ENCODE measurements at places on chromosomes 2 and 18.

DNA sequence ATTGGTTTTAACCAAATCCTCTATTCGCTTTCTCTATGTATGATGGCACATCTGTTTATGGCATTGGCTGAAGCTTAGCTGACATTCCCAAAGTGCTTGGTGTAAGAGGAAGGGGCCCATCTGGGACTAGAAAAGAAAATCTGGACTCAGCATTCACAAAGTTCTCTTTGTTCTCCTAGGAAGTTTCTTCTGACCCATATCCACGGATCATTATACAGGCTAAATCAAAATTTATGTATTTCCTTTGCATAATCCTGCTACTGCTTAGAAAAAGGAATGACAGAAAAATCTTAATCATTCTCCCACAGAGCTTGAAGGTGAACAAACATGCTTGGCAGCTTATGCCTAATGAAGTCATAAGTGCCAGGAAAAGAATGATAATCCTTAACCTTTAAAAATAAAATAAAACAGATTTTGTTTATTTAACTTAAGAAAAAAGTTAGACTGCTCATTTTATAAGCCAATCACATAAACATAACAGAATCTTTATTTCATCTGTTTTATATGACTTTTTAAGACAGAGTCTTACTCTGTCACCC, 88.4 kb downstream of the NYAP2 start:
- DNase-seq, result no peak

GRCh38 chr2:198697218-198697617, 760.5 kb downstream of the SATB2 start:
- no peak for DNase-seq

- no peak for DNase-seq
These were observed 118.6 kb upstream of the EML6 start for GRCh38 chr2:54604871-54605270.

GRCh38 chr2:217789736-217790181, 213.0 kb downstream of the TNS1 start:
- no peak for DNase-seq

- no peak for DNase-seq
These were observed 135.5 kb upstream of the FOSL2 start for GRCh38 chr2:28257182-28257581.

DNA sequence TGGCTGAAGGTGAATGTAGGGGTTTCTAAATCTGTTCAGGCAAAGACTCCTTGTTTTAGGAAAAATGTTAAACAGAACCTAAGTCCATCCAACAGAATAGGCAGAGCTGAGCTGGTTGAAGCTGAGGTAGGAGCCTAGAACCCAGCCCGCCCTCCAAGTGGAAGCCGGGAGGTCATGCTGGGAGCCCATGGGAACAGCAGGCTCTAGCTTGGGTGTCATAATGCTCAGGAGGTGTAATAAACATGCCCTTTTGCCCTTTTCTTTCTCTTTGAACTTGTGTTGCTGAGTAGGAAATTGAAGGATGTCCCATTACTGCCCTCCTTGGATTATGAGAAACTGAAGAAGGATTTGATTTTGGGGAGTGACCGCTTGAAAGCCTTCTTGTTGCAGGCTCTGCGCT, 60.3 kb downstream of the ARMC9 start:
- no peak for DNase-seq

DNA sequence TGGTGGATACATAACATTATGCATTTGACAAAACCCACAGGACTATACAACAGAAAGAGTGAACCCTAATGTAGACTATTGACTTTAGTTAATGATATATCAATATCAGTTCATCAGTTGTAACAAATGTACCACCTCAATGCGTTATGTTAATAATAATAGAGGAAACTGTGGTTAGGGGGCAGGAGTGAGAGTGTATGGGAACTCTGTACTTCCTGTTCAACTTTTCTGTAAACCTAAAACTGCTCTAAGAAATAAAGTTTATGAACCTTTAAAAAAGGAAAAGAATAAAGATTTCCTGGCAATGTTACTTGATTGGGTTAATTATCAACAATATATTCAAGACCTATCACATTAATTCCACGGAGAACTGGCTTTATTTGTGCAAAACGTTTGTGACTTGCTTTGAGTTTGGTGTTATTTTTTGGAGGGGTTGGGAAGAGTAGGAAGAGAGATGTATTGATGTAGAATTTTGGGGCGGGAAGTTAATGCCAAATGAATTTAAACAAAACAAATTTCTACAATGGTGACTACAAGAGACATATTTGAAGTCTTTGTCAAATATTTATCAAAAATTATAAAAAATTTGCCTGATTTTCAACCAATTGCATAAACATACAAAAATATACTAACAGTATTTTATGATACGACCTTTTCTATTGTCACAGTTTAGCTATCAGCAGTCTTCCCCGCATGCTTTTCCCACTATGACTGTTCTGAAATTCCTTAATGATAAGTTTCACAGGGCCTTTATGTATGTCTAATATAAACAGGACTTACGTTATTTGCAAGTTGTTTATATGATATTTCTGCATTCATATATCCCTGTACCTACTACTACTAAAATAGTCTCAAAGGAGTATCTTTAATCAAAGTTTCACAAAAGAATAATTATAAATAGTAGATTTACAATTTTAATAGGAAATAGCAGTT, 2.1 kb upstream of the RTN4 start:
- no peak for DNase-seq

- DNase-seq, result no peak
These were observed 38.1 kb downstream of the ZNF236 start for GRCh38 chr18:76860411-76860810.

- peak; percentile 59 for DNase-seq
These were observed 74.1 kb downstream of the COL4A3 start for GRCh38 chr2:227238238-227239237.

GRCh38 chr18:8706791-8707555, 1.6 kb downstream of the MTCL1 start:
- no peak for DNase-seq

- no peak for DNase-seq
These were observed 57.4 kb downstream of the ADI1 start for GRCh38 chr2:3461801-3462492.

All from stimulated activated CD4-positive, alpha-beta T cell treated with anti-CD3 and anti-CD28 coated beads, Interleukin-12 subunit alpha, Interleukin-12 subunit beta, amount 100 ng/mL, for 4 hours (primary cell).